ENCODE measurements at places on chromosomes 7 and 10.
A peak's percentile ranks its signal among the peaks of the same experiment; 100 is the strongest.

DNA sequence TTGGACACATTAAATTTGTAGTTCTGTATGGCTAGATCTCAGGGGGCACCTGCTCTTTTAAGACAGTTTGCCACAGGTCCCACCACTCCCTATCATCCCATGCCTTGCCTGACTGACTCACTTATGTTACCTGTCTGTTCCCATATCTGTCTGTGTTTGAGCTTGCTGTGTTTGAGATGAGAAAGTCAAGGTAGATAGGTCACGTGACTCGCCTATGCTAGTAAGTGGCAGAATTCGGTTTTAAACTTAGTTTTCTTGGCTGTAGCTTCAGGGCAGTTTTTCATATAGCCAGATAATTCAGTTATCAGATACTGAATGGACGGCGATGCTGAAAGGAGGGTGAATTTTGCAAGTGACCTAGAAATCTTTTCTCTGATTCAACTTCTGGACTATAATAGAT is 348.4 kb downstream of the RPS24 start:
- H3K4me1 ChIP-seq: no peaks in the 10 kb centered on the region
- H3K27ac ChIP-seq: no peak overlapping the region
- H3K36me3 ChIP-seq: no peaks in the 10 kb centered on the region
- no peak overlapping the region for H3K4me3 ChIP-seq

DNA sequence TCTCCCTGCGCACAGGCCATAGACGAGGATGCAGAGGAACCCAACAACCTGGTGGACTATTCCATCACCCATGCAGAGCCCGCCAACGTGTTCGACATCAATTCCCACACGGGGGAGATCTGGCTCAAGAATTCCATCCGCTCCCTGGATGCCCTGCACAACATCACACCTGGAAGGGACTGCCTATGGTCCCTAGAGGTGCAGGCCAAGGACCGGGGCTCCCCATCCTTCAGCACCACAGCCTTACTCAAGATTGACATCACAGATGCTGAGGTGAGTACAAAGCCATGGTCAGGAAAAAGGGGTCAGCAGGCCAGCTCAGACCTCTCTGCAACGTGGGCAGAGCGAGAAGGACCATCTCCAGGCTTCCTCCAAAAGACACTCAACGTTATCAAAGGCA is 12.3 kb downstream of the LRIT2 start:
- H3K27ac ChIP-seq: no peak overlapping the region
- H3K4me3 ChIP-seq: no peak overlapping the region
- H3K36me3 ChIP-seq: no peaks in the 10 kb centered on the region
- DNase-seq: no peak
- H3K4me1 ChIP-seq: no peaks in the 10 kb centered on the region

- H3K36me3 ChIP-seq: no peaks in the 10 kb centered on the region
- no peak overlapping the region for H3K4me3 ChIP-seq
- H3K27ac ChIP-seq: no peak overlapping the region
Measured at GRCh38 chr10:22159180-22159579, 58.6 kb downstream of the EBLN1 start.

DNA sequence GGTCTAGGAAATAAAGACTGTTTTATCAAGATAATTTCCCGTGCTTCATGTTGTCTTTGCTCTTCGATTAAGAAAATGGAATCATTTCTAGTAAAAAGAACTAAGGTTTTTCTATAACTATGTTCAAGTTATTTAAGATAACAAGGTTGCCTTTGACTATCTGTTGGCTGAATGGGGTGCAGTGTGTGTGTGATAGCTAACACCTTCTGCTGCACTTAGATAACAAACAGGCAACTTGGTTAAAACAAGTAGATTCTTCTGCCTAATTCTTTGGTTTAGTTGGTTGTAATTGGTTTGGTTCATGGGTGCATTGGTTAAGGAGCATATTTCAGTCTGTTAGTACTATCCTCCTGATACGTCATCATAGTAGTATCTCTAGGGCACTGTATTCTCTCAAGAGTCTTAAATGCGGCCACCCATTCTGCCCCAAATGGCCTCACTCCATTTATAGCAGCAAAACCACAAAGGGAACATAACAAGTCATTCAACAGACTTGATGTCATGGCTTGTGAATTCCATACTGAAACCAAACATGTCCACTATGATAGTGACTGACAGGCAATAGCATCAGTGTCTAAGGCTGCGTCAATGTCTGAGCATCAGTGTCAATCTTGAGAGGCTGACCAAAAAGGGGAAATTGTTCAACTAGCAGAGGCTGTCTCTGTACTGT is 55.7 kb downstream of the CCDC3 start:
- no peak overlapping the region for H3K27ac ChIP-seq
- H3K36me3 ChIP-seq: no peaks in the 10 kb centered on the region
- no peaks in the 10 kb centered on the region for H3K27me3 ChIP-seq
- no peak overlapping the region for H3K4me3 ChIP-seq
- DNase-seq: no peak

DNA sequence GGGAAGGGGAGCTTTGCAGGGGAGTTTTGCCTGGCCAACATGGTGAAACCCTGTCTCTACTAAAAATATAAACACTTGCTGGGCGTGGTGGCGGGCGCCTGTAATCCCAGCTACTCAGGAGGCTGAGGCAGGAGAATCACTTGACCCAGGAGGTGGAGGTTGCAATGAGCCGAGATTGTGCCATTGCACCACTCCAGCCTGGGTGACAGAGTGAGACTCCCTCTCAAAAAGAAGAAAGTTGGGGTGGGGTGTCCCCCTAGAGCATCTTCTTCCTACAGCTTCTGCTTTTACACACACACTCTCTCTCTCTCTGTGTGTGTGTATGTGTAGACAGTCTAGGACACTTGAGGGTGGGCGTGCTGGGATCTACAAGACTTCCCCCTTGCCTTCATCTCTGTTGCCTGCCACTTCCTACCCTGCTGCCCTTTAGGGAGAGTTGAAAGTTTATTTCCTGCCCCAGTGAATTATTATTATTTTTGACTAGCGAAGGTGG is 21.7 kb downstream of the PLAU start:
- no peak overlapping the region for H3K27ac ChIP-seq
- no peaks in the 10 kb centered on the region for H3K4me1 ChIP-seq
- no peak for DNase-seq
- no peak overlapping the region for H3K4me3 ChIP-seq
- H3K27me3 ChIP-seq: no peaks in the 10 kb centered on the region

DNA sequence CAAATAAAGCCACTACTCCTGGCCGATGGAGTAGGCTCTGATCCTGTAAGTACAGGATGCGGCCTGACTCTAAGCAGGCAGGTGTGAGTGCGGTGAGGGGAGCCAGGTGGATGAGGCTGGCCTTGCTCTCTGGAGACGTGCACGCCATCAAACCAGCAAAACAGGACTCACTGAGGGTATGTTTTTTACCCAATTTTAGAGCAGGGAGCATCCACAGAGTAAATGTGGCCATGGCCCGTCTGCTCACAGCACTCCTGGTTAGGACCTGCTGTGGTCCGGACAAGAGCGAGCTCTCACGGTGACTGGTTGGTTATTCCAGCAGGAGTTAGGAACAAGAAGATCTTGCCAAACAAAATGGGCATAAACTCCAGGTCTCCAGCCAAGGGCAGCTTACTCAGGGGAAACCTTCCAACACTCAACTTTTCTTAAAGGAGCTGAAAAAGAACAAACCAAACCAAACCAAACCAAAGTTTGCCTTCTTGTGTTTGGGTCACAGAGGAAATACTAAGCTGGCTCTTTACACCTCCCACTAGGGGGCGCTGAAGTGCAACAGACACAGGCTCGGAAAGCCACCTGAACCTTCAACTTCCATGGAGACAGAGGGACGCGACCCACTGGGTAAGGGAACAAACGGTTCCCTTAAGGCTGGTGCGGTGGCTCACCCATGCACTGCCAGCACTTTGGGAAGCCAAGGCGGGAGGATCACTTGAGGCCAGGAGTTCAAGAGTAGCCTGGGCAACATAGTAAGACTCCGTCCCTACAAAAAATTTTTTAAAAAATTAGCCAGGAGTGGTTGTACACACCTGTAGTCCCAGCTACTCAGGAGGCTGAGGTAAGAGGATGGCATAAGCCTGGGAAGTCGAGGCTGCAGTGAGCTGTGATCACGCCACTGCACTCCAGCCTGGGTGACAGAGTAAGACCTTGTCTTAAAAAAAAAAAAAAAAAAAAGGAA is 122.4 kb downstream of the CLEC2L start:
- H3K27me3 ChIP-seq: no peaks in the 10 kb centered on the region
- DNase-seq: peak; percentile 89
- H3K4me1 ChIP-seq: peaks cover 4% of the 10 kb centered on the region
- no peak overlapping the region for H3K4me3 ChIP-seq

DNA sequence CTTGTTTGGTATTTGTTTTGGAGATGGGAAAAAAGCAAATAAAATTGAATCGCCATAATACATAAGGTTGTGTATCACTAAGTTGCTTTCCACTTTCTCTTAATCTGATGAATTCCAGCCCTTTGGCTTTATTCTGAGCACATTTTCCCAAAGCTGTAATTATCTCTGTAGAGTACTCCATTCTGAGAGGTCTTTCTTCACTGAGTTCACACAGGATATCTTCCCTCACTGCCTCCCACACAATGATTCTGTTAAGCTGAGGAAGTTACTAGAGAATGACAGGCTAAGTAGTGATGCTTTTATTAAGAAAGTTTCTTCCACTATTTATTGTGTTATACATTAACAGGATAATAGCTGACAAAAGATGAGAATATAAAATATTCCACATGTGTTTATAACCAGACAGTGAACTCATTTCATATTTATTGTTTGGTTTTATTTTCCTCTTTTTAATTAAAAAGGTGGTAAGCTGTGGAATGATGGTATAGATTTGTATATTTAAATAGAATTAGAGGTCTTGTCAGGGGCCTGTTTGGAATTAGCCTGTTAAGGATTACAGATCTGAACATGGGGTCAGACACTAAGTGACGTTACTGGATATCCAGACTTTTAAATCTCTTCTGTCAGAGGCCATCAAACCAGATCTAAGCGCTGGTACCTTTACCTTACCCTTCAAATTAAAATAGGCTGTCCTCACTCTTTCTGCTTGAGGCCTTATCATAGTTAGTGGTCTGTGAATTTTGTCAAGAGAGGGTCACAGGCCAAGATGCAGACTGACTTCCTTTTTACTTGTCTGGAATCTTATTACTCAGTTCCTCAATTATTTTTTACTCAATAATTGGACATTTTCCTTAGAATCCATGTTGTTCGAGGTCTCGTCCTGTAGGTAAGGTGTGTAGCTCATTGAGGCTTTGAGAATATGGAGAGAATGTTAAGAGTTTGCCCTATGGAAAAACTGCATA is 8.4 kb downstream of the PLXDC2 start:
- DNase-seq: no peak
- no peaks in the 10 kb centered on the region for H3K27me3 ChIP-seq
- H3K4me1 ChIP-seq: no peaks in the 10 kb centered on the region
- no peak overlapping the region for H3K27ac ChIP-seq
- H3K4me3 ChIP-seq: no peak overlapping the region

DNA sequence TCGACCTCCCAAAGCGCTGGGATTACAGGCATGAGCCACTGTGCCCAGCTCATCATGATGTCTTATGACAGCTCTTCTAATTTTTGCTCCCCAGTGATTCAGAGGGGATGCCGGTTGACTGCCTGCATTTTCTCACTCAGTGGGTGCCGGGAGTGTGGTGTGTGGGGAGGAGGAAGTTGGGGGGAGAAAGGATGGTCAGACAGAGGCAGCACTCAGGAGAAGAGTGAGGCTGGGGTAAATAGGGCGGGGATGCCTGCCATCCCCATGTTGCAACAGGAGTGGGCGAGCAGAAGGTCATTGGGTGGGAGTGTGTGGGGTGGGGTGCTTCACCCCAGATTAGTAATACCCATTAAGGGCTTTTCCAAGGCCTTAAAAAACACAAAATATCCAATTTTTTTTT is 3.5 kb upstream of the CCL24 start:
- H3K27ac ChIP-seq: no peak overlapping the region
- H3K27me3 ChIP-seq: no peaks in the 10 kb centered on the region
- DNase-seq: no peak
- H3K36me3 ChIP-seq: no peaks in the 10 kb centered on the region
- H3K4me1 ChIP-seq: no peaks in the 10 kb centered on the region
- no peak overlapping the region for H3K4me3 ChIP-seq

DNA sequence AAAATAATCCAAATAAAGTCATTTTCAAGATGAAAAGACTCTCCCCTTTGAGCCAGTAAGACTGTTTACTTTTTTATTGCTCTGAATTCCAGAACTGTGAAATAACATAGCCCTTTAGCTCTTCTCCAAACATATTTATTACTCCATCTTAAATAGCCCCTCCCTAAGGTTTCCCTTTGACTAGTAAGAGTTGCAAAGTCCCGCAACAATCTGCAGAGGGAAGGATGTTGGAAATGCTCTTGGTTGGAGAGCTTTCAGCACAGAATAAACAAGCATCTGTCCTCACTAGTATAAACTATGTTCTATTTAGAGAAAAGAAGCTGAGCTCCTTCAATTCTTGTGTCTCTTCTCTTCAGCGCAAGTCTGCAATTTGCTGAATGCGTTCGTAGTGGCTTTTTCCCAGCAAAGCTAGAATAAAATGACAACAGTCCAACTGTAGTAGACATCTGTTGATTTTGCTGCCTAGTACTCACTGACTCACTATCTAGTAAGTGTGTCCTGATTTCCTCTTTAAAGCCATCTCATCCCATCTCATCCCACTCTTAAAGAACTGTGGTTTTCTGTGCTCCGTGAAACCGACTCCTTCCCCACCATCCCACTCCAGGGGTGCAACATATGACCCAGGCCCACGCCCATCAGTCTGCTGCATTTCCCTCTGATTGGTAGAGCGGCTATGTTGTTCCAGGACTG is 104.0 kb downstream of the FAM107B start:
- H3K36me3 ChIP-seq: no peaks in the 10 kb centered on the region
- no peaks in the 10 kb centered on the region for H3K27me3 ChIP-seq
- no peaks in the 10 kb centered on the region for H3K4me1 ChIP-seq
- H3K4me3 ChIP-seq: no peak overlapping the region

All from colonic mucosa (tissue), 4 donors.